ENCODE measurements at places on chromosomes 7 and 10.

GRCh38 chr7:146528581-146528980 is 412.0 kb downstream of the CNTNAP2 start:
- DNase-seq: no peak

DNA sequence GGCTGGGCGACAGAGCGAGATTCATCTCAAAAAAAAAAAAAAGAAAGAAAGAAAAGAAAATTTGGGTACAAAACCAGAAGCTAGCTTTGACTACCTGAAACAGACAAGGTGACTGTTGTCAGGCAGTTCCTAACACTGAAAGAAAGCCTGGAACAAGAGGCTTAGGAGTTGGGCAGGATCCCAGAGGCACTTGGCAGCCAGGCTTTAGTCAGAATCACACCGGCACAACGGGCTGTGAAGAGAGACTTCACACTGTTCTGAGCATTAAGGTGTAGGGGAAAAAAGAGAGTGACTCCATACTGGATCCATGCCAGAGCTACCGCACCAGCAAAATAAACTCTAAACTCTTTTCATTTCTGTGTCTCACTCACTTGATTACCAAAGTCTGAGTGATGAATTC is 130.8 kb downstream of the ZNF467 start:
- DNase-seq: no peak

DNA sequence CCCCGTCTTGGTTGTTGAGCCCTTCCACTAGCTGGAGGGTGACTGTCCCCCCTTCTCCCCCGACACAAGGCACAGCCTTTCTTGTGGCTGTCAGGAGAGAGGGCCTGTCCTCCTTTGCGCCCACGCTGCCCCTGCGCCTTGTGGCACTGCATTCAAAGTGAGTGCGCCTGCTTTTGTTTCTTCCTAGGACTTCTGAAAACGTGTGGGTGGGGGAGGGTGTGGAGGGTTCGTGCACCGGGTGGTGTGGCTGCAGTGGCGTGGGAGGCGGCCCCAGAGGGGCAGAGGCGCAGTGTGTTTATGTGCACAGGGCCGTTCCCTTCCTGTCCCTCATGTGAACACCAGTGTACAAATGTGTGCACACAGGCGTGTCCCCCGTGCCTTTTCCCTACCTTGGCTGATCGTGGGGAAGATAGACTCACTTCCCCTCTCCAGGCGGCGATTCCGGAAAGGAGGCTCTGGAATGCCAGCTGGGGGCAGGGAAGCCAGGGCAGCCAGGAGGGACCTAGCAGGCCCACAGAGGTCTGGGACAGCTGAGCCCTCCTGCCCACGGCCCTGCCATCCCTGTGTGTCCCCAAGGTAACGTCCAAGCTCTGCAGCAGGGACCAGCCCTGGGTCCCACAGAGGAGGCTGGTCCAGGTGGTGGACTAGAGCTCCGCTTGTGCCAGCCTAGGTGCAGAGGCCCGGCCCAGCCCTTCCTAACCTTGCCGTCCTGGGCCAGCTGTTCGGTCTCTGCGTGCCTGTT is 88.8 kb downstream of the LHPP start:
- no peak for DNase-seq

DNA sequence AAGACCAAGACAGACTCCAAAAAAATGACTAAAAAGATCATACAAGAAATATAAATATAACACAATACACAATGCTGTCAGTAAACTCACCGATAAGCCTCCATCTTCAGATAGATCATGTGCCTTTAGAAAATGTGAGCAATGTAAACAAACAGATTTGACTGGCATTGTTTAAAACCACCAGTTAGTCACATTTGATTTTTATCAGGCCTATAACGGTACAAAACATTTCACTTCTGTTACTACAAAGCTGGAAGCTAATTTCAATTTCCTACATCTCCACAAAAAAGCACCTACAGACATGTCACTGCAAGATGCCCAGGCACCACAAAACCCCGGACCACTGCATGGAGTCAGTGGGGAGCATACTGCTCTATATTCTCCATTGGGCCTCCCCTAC is 18.9 kb downstream of the SGMS1 start:
- no peak for DNase-seq

DNA sequence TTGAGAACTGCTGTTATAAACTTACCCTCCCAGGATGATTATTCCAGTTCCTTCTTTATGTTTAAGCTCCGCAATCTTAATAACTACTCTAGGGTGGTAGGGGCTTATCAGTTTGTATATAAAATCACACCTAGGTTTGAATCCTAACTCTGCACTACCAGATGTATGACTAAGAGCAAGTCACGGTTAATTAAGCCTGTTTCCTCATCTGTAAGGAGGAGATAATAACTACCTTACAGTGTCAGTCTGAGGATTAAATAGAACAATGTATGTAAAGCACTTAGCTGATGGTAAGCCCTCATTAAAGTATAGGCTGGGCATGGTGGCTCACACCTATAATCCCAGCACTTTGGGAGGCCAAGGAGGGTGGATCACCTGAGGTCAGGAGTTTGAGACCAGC is 9.2 kb downstream of the DNA2 start:
- DNase-seq: no peak

DNA sequence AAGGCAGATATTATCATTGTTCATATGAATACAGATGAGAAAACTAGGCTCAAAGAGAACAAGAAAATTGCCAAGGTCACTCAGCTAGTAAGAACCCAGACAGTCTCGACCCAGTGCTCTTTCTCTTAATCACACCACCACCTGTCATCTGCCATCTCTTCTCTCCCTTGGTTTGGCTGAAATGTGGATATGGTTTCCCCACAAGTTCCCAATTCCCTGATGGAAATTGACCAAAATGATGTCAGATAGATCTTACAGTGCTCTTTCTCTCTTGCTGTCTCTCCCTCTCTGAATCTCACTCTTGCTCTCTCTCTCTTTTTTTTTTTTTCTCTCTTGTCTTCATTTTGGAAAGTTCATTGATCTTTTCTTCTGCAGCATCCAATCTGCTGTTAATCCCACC is 9.1 kb downstream of the C10orf90 start:
- no peak for DNase-seq

DNA sequence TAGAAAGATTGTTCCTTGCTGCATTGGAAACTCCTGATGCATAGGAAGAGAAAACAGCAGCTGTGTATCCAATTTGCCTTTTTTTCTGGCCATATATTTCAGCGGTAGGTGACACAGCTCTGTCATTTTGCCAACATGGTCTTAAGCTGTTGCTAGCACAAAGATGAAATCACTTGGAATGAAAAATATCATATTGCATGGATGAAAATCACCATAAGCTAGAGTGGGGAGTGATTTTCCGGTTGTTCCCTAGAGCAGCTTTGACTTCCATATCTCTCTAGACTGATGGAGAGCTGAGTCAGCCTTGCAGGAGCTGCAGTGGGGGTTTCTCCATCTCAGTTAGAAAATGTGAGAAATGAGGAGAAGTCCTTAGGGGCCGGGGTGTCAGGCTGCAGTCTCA is 38.3 kb upstream of the BTBD16 start:
- DNase-seq: no peak

DNA sequence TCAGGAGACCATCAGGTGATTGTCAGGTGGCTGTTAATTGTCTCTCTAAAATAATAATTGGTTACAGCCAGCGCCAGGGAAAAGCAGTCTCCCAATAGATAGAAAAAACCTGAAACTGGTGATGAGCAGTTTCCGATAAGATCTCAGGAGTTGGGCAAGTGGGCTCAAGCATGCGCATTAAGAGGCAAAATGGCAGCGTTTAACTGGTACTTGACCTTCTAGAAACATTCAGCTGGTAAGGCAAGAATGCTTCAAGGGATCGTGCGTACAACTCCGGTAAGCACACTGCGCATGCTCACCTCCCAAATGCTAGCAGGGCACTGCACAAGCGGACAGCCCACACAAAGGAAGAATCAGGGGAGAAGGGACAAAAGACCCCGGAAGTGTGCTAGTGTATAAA is 48.5 kb downstream of the BLNK start:
- no peak for DNase-seq

- no peak for DNase-seq
Measured at GRCh38 chr7:106659166-106659962, 1.6 kb downstream of the CCDC71L start.

DNA sequence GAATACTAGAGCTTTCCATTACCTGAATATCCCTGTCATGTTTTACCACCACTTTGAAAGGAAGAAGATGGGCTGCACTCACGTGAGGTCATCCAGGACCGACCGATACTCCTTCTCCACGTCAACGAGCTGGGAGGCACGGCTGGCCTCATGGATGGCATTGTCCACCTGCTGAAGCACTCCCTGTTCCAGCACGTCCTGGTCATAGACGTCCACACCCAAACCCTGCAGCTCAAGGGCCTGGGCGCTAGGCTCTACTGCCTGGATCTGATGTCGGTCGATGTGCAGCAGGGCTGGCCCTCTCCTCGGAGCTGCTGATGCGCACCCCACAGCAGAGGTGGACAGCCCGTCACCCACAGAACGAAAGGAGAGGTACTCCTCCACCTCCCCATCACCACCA is 6.5 kb downstream of the ERCC6 start:
- DNase-seq: no peak

GRCh38 chr7:134886353-134887057 is 99.8 kb upstream of the AGBL3 start:
- no peak for DNase-seq

Measured in stimulated activated CD4-positive, alpha-beta T cell treated with anti-CD3 and anti-CD28 coated beads, TNF-alpha, amount 100 ng/mL, for 24 hours (primary cell).